Stimulated activated CD4-positive, alpha-beta T cell treated with anti-CD3 and anti-CD28 coated beads, Interleukin-1b, Interleukin-23, amount 100 ng/mL, for 48 hours (primary cell): ENCODE measurements at places on chromosomes 6 and 20.

DNA sequence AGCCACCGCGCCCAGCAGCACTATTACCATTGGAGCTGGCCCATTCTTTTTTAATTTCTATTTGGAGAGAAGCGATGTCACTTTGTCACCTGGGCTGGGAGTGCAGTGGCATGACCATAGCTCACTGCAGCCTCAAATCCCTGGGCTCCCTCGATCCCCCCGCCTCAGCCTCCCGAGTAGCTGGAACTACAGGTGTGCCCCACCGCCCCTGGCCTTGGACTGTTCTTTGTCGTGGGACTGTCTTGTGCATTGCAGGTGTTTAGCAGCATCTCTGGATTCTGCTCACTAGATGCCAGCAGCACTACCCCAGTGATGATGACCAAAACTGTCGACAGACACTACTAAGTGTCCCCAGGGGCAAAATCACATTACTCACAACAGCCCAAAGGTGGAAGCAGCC, 80.3 kb downstream of the PRND start:
- no peak for DNase-seq

GRCh38 chr6:85747093-85747492, 104.4 kb upstream of the SYNCRIP start:
- DNase-seq = no peak

- no peak for DNase-seq
Measured at GRCh38 chr20:62168061-62168460, 14.8 kb upstream of the MTG2 start.

DNA sequence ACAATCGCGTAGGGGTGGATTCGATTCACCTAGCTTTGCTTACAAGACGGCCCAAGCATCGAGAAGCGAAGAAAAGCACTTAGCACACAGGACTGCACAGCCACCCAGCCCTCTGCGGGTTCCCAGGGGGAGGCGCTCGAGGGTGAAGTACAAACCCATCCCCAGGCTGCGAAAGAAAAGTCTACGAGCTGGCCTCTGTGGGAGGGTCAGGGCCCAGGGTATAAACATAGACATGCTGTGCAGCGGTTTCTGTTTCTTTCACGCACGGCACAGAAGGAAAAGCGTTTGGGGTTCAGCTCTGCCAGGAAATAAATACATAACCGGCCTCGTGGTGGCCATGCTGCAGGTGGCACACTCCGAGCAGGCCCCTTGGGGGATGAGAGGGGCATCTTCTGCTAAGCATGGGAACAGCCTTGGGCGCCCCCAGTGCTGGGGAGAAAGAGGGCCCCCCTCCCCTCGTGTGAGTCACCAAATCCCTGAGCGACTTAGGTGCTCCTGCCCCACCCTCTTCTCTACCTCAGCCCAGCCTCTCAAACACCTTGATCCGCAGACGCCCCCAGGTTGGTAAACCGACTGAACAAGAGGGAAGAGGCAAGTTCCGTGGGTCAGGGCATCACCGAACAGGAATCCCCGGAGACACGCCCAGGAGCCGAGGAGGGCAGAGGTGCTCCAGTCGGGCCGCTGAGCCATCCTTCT, 91.6 kb upstream of the RIPOR2 start:
- peak; percentile 82 for DNase-seq

DNA sequence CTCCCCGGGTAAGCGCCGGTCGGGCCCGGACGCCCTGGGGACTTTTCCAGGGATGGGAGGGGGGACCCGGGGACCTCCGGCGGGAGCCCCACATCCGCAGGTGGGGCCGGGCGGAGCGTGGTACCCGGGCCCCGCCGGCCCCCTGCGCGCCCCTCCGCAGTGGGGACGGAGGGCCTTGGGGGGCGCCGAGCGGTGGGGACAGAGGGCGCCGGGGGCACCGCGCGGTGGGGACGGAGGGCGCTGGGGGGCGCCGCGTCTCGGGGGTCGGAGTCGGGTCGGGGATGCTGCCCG, 270 bp downstream of the PLEKHG1 start:
- no peak for DNase-seq
